ENCODE measurements at places on chromosomes 11 and 22.

DNA sequence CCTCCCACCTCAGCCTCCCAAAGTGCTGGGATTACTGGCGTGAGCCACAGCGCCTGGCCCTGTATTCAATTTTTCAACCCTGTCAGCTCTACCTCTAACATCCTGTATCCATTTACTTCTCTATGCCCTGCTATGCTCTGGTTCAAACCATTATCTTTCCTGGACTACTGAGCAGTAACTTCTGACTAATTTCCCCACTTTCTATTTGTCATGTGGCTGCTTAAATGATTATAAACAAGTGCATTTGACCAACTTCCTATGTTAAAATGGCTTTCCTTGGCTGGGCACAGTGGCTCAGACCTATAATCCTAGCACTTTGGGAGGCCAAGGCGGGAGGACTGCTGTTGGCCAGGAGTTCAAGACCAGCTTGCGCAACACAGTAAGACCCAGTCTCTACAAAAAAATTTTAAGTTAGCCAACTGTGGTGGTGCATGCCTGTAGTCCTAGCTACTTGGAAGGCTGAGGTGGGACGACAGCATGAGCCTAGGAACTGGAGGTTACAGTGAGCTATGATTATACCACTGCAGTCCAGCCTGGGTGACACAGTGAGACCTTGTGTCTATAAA is 2.1 kb downstream of the MED19 start:
- no peak for DNase-seq

GRCh38 chr22:44400763-44401060 is 88.0 kb upstream of the SHISAL1 start:
- DNase-seq = no peak

GRCh38 chr22:38221908-38222796 is 20.4 kb downstream of the MAFF start:
- DNase-seq = no peak

GRCh38 chr11:119284344-119285157 is 32.4 kb downstream of the MCAM start:
- DNase-seq = no peak

- DNase-seq = no peak
Observed at GRCh38 chr11:104843150-104843836, 55.0 kb downstream of the CASP12 start.

GRCh38 chr11:10208131-10208575 is 85.9 kb downstream of the SBF2 start:
- peak; percentile 43 for DNase-seq

DNA sequence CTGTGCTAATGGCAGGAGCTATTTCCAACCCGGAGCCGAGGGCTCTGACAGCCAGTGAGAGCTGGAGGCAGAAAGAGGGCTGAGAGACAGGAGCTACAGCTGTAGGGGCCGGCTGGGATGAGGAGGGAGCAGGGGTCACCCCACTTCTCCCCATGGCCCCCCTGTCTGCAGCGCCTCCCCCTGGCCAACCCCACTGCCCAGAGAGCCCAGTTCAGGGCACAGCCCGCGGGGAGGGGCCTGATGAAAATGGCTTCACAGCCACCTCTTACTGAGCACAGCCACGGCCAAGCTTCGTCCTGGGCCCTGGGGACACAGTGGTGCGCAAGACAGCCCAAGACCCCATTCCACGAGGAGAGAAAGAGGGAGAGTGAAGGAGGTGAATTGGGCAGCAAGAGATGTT is 27.9 kb downstream of the RPL3 start:
- DNase-seq = no peak

DNA sequence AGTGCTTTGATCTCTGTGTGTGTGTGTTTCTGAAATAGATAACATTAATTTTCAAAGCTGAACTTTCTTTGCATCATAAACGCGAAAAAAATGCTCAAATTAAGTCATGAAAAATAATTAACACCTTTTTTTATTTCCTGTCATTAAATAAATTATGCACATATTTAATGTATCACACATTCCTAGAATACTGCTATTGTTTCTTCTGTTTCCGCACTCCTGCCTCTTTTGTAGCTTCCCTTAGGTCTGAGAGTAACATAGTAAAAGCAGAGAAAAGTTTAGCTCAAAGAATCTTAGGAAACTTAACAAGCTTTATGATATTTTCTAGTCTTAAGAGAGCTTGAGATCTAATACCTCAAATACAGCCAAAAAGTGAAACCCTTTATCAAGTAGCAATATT is 504.2 kb downstream of the JRKL start:
- no peak for DNase-seq

DNA sequence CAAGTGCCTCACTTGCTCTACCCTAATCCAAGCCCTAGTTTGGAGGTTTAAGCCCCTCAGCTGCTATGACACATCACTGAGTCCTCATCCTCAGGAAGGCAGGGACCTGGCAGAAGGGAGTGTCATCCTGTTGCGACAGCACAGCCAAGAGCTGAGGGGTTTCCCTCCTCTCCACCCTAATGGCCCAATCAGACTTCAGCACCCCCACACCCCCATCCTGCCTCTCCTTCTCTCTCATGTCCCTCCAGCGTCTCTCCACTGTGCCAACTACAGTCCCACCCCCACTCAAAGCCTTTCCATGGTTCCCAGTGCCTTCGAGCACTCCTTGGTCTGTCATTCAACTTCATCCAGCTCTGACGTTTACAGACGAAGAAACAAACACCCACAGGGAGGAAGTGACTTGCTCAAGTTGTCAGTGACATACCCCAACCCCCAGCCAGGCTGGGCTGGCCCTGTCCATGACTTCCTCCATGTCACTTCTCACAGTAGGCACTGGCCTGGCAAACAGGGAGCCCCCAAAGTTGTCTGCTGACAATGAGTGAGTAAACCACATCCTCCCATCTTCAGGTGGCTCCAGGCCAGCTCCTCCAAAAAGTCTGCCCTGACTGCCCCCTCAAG is 15.6 kb downstream of the ARAP1 start:
- DNase-seq = peak; percentile 66

DNA sequence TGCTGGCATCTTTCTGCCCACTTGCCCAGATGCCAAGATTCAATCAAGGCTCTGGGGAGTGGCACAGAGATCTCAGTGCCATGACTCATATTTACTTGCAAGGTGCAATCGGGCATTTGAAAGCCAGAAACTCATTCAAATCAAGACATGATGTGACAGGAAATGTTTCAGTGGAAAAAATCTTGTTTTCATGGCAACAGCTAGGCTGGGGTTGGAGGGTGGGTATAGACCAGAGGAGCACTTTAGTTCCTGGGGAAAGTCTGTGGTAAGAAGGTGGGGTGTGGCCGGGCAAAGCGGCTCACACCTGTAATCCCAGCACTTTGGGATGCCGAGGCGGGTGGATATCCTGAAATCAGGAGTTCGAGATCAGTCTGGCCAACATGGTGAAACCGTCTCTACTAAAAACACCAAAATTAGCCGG is 1.2 kb downstream of the MAJIN start:
- no peak for DNase-seq

DNA sequence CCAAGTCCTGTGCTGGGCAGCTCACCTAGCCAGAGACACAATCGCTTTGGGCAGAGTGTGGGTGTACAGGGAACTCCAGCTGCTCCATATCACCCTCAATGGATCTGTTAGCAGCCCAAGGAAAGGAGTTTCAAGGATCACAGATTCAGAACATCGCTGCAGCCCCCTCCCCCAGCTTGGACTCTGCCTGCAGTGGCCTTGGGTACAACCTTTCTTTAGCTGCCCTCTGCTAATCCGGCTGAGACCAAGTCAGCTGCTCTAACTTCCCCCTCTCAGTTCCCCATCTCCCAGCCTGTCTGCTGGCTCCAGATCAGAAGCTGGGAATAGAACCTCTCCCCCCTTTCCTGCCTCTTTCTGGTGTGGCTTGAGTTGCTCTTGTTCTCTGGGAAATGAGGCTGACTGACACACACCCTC is 1.3 kb downstream of the TMEM86A start:
- no peak for DNase-seq

GRCh38 chr11:39113606-39114005 is 2345.8 kb downstream of the LRRC4C start:
- no peak for DNase-seq

DNA sequence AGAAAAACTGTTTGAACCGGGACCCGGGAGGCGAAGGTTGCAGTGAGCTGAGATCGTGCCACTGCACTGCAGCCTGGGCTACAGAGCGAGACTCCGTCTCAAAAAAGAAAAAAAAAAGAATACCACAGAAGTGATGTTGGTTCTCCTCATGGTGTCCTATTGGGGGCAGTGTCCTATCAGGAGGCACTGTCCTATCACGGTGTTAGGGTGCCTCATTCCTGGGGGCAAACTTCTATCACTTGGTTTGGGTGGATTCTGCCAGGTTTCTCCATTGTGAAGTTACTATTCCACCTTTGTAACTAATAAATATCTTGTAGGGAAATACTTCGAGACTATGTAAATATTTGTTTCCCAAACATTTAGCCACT is 19.6 kb downstream of the PRR14L start:
- DNase-seq = no peak

- no peak for DNase-seq
Observed at GRCh38 chr11:62882788-62883501, 2.2 kb downstream of the SLC3A2 start.

- DNase-seq = no peak
Observed at GRCh38 chr11:20672575-20672974, 3.2 kb downstream of the NELL1 start.

- DNase-seq = no peak
Observed at GRCh38 chr11:327581-327923, 6.9 kb upstream of the IFITM3 start.

- DNase-seq = no peak
Observed at GRCh38 chr11:12319461-12319951, 57.9 kb upstream of the PARVA start.

DNA sequence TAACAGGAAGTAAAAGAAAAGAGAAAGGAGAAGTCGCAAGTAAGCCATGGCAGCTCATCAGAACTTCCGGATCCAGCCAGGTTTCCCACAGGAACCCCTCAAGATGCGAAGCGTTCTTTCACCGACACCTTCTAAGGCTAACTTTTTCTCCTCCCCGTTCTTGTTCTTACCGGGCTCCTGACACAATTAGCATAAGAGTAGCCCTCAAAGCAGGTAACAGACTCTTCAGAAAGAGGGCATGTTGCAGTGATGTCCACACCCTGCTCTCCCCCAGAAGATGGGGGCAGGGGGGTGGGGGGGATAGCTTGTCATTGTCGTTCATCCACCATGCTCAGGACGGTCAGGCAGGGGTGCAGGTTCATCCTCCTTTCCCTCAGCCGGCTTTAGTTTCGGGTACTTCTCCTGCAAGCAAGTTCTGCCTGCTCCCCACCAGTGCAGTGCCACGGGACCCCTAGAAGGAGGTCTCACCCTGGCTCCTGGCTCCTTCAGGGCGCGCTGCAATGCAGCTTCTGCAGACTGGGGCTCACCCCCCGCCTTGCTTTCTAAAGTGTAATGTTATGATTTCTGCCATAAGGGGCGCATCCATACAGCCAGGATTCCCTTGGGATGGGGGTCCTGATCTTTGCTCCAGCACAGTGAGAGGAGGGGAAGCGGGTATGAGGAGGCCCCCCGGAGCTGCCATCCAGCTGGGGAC is 2.3 kb downstream of the OPCML start:
- DNase-seq = no peak

- no peak for DNase-seq
Observed at GRCh38 chr22:22348127-22348814, 103.7 kb downstream of the VPREB1 start.

GRCh38 chr11:71447791-71448256 is 369 bp downstream of the DHCR7 start:
- no peak for DNase-seq

- DNase-seq = no peak
Observed at GRCh38 chr22:17065433-17065832, 19.4 kb upstream of the IL17RA start.

DNA sequence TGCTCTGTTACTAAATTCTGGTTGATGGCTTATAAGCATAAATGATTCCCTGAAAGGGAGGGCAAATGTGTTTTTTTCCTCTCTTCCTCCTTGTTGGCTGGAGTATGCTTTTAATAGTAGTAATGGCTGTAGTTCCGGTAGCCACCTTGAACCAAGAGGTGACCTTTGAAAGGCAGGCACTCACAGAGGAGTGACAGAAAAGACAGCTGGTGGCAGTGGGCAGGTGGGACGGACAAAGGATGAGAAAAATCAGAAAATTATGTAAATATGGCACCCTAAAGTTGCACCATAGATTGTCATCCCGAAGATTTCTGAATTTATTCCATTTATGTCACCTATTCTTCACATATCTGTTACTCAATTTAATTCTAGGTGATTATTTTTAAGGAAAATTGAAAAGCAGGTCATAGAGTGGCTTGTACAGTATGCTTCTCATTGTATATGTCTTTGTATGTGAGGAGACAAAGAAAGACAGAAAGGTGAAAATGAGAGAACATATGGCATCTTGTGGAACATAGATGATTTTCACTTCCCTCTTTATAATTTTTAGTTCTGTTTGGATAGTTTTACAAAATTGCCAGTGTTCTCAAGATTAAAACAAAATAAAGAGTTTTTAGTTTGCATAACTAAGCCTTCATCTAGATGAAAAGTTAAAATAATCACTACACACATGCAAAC is 17.0 kb downstream of the CASP12 start:
- DNase-seq = no peak

DNA sequence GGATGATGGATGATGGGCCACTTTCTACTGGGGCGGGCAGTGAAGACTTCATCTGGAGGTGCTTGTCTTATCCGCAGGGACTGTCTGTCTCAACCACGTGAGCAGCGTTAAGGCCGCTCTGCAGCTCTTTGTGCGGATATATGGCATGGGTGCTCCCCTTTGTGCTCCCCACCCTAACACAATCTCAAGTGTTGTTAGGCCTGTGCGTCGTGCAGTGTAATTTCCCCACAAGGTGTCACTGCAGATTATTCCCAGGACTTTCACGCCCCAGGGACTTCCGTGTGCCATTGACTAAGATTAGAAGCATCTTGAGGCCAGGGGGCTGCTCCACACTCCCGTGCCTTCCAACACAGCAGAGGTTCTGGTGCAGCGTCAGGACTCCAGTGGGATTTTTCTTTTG is 65.3 kb downstream of the TBC1D22A start:
- DNase-seq = no peak

DNA sequence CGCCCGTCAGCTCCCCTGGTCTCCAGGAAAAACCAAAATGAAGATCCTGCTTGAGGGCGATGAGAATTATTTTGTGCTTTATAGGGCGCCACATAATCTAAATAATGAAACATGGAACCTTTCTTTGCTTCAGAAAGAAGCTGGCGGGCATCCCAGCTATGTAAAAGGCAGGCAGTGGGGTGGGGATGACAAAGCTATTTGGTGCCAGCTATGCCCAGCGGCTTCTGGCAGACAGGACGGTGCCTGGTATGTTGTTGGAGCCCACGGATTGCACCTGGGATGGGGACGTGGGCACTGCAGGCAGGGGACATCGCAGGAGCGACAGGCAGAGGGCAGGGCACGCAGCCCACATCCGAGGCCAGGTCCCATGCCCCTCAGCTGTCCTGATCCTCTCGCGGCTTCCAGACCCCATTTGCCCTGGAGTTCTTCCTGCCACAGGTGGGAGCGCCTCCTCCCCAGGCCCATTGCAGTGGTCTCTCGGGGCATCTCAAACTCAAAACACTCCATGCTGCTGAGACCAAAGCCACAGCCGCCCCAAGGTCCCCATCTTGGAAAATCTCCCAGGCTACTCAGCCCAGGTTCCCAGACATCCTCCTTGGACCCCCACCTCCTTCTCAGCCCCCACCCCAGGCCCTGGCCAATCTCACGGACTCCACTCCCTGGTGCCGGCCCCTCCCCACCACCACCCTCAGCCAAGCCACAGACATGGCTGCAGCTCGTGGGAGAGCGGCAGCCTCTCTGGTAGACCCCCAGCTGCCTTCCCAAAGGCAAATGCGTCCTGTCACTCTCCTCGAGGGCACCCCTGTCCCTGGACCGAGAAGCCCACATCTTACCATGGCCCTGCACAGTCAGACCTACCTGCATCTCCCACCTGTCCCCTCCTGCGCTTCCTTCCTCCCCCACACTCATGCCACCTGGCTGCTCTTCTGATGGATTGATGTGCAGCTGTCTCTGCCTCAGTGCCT is 45.7 kb downstream of the SHISAL1 start:
- no peak for DNase-seq

Data from CD8-positive, alpha-beta memory T cell (primary cell).